ENCODE measurements at places on chromosomes 1 and 21.

- no peak for DNase-seq
These were observed 21.0 kb upstream of the TMEM39B start for GRCh38 chr1:32051706-32052105.

DNA sequence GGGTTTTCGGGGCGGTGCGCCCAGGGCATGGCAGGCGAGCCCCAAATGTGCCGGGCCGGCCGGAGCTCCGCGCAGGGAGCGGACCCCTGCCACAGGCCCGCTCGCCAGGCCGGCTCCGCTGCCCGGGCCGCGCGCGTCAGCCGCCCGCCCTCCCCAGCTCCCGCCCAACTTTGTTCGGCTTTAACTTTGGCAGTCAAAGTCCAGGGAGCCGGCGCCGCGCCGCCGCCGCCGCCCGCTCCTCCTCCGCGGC lies 488 bp downstream of the SLC35D1 start:
- peak; percentile 63 for DNase-seq

GRCh38 chr1:37031871-37032270 lies 2.4 kb downstream of the GRIK3 start:
- DNase-seq = no peak

- no peak for DNase-seq
These were observed 131.8 kb upstream of the IPO9 start for GRCh38 chr1:201697174-201697573.

GRCh38 chr1:228446852-228447251 lies 30.2 kb upstream of the TRIM17 start:
- no peak for DNase-seq

GRCh38 chr1:204249736-204250427 lies 36.1 kb upstream of the GOLT1A start:
- DNase-seq = no peak

DNA sequence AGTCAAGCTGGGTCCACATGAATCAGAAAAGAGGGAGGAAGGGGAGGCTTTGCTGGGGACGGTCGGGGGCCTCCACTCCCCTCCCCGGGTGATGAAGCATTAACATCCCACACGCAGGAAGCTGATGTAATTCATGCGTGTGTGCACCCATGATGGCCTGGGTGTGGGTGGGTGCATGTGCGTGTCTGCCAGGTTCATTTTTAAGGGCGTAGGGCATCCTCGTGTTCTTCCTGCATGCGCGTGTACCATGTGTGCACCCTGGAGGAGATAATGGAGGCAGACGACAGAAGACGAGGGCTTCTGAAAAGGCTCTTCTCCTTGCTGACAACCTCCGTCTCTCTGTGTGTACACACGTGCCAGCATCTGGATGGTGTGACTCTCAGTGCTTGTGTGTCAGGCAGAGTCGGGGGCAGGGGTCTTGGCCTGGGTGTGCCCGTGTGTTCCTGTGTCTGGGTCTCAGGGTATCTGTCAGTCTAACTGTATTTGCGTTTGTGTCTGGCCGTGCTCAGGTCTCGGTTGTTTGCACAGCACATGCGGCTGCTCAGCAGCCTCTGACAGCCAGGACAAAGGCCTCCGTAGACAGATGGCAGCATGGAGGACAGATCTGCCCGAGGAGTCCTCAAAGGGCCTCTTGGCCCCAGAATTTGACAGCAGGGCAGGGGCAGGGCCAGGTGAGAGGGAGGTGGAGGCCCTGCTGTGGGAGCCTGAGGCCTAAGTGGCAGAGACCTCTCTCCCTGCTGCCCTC lies 2.4 kb downstream of the RAP1GAP start:
- no peak for DNase-seq

GRCh38 chr21:34582506-34583150 lies 32.3 kb downstream of the RCAN1 start:
- peak; percentile 27 for DNase-seq

DNA sequence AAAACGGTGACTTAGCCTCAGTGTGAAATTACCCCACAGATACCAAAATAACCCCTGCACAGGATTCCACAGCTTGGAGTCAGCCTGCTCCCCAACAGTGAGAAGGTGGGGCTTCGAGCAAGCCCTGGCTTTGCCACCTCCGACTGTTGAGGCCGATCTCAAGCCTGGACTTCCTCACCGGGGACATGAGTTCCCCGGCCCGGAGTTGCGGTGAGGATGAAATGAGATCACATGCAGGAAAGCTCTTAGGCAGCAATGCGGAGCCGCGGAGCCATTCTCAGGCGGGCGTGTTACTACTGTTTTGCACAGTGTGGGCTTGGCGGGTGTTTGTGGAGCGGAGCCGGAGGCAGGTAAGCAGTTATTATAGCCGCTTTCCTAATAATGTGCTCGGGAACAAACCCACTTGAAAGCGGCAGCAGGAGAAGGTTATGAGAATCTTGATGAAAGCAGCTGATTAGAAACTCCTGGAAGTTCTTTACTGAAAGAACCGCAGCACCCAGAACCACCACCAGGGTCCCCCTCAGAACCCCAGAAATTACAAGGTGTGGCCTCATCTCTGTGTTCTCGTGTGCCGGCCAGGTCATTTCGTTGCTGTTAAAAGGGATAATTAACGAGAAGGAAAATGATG lies 3.9 kb upstream of the CLSTN1 start:
- no peak for DNase-seq

DNA sequence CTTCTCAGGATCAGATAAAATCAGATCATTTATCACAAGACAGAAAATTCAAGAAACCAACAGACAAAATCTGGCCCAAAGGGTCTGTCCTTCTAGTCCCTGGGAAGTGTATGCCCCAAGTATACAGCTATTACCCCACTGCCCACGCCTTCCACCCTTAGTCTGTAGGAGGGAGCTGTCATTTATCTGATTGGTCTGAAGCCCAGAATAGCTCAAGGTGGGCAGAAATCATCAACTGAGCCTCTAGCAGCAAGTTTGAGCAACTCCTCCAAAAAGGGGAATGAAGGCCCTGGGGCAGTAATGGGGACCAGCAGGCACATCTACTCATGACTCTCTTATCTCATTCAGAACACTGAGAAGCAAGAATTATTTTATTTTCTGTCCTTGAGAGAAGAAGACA lies 126.9 kb downstream of the MATN1 start:
- DNase-seq = no peak

GRCh38 chr1:227920896-227921295 lies 26.8 kb downstream of the WNT9A start:
- DNase-seq = no peak

DNA sequence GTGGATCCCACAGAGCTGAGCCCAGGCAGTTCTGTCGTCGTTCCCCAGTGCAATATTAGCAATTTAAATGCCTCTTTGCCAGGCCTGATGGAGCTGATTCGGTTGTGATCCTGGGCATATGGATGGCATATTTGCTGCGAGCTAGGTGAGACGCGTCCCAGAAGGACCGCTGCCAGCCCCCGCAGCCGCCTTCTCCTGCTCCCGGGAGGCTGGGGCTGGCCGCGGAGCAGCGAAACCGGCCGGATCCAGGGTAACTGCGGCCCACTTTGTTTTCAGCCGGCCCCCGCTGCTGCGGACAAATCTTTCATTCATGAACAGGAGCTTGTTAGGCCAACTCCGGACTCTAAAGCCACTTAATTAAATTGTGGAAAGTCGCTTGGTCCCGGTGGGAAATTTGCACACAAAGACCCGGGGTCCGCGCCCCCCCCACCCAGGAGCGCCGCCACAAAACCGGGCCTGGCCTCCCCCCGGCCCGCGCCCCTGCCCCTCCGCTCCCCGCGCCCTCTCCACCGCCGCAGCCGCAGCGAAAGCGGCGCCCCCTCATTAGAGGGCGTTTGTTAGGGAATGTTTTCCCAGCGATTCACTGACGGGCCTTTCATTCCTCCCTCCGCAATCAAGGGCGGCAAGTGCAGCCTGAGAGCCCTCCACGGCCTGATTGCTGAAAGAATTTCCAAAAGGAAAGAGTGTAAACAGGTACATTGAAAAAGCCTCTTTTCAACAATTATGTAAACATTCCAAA lies 383.3 kb downstream of the RRAGC start:
- no peak for DNase-seq

- no peak for DNase-seq
These were observed 104.1 kb downstream of the DTL start for GRCh38 chr1:212139526-212140135.

GRCh38 chr21:32733356-32733755 lies 5.5 kb upstream of the SYNJ1 start:
- DNase-seq = no peak

- no peak for DNase-seq
These were observed 5.7 kb downstream of the LMX1A start for GRCh38 chr1:165350840-165351239.

GRCh38 chr1:203954788-203955552 lies 93.6 kb downstream of the SNRPE start:
- no peak for DNase-seq

GRCh38 chr1:221884821-221885220 lies 142.9 kb upstream of the DUSP10 start:
- no peak for DNase-seq
